ENCODE measurements at places on chromosomes 6 and 20.

DNA sequence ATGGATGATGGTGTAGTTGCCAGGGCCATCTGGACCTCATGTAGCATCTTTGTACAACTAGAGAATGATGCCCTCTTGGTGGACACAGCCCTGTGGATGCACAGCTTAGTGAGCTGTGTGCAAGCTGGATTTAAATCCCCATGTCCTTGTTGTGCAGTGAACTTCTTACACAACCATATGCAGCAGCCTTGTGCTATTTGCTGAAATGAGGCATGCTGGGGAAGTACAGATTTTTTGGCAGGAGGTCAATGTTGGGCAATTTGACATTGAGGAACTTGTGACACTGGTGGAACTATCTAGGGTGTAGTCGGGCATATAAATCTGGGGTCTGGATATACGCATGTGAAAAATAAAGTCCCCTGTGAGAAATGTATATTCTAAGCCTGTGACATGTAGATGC, 5.8 kb upstream of the CDC5L start:
- DNase-seq: no peak

DNA sequence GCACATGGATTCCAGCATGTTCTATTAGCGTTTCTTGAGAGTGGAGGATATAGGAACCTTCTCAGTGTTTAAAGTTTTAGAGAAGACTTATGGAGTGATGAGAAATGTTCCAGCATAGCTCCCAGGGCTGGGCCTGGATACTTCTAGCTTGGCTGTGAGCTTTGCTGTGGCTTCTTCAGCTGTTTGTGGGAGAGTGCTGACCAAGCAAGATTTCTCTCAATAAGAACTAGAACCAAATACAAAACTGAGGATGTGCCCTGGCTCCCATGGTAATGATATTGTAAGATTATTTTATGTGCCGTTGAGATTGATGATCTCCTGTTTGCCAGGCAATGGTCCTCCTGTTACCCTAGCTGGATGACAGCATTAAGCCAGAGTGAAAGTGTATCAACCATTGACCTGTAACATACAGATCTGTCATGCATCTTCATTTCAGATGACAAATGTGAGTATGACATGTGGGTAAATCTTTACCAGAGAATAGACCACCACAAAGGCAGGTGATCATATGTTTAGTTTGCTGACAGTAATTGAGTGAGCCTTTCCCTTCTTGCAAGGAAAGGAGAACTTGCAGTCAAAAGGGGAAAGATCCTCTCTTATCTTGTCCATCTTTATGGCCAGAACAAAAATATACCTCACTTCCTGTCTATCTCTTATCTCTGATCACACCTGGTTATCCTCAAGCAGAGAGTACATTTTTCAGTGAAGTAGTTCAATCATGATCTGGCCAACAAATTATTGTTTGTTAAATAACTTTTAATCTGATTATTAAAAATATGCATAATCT, 180.1 kb downstream of the SLC24A3 start:
- no peak for DNase-seq

GRCh38 chr6:105504706-105505105, 101.8 kb upstream of the PREP start:
- DNase-seq: no peak

- peak; percentile 64 for DNase-seq
Measured at GRCh38 chr6:25070547-25071366, 135.0 kb upstream of the RIPOR2 start.
